ENCODE measurements at places on chromosomes 2 and 18. TPM values are rescaled to one million over a fixed set of nuclear protein-coding genes. Genes with fewer than 3 reads are reported as not detected.

DNA sequence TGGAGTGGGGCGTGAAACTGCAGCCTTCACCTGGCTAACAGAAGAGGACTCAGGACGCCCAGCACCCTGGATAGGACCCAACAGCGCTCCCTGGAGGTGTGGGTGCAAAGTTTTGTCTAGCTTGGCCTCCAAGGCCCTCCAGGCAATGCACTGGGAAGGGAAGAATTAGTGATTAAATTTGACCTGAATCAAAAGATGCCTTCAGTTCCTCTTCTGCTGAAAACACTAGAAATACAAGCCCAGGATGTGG, 779 bp upstream of the TRIB2 start:
- DNase-seq: peak; percentile 70

- DNase-seq: no peak
These were observed 74.6 kb downstream of the AGAP1 start for GRCh38 chr2:235568431-235568830.

GRCh38 chr2:11907190-11907589, 160.8 kb downstream of the LPIN1 start:
- no peak for DNase-seq

DNA sequence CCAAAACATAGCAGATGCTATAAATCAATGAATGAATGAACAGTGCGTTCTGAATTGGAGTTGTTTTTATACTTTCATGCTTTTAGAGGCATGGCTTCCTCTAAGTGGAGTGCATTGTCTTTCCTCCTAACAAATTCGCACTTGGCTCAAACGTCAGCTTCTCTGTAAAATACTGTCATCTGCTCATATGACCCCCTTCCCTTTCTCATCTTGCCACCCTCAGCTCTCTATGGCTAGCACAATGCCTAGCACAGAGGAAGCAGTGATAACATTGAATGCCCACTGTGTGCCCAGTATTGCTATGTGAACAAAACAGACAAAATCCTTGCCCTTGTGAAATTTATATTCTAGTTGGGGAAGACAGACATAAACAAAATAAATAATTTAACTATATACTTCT, 258.8 kb downstream of the MREG start:
- no peak for DNase-seq

The LRRC30 gene
- not detected for total RNA-seq

DNA sequence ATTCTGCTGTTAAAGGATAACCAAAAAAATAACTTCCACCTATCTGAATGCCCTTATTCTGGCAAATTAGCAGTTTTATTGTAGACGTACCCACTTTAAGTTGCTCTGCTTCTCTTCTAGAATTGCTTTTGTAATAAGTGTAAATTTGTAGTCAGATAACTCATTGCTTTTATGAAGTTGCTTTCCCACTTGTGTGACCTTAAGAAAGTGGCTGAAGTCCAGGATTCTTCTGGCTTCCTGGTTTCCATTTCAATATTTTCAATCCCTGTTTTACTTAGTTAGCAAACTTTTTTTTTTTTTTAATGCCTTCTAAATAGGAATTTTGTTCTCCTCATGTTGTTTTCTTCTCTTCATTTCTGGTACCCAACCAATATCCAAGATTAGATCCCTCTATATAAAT, 59.8 kb downstream of the GLS start:
- DNase-seq: no peak

DNA sequence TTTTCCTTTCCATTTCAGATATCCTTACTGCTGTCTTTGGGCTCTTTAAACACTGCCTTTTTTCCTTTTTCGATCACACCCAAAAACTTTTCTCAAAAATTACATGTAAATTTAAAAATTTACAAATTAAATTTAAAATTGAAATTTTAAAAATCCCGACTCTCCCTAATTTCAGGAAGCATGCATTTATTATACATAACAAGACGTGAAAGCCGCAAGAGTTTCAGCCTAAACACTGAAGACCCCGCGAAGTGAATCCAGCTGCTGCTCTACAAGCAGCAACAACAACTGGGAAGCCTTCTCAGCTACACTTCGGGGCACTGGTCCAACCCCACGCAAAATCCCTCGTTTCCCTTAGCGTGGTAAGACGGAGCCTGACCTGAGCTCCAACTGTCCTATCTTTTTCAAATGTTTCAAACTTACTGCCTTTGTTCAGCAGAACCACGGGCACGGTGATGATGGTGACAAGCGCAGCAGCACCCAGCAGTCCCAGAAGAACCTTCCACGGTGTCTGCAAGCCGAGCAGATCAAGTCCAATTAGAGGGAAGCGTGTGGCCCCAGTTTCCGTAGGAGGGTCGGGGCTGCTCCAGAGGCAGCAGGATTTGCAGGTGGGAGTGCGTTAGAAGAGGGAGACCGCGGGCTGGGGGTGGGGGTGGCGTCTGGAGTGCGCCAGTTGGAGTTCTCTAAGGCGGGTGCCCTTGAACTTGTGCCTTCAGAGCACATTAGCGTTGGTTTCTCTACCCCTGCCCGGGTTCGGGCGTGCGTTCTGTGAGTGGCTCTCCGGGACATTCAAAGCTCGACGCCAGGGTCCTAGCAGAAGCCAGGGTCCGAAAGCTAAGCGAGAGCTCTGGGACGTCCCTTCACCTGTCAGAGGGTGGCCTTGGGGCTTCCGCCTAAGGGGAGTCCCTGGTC, 783 bp downstream of the DPP4 start:
- DNase-seq: no peak

DNA sequence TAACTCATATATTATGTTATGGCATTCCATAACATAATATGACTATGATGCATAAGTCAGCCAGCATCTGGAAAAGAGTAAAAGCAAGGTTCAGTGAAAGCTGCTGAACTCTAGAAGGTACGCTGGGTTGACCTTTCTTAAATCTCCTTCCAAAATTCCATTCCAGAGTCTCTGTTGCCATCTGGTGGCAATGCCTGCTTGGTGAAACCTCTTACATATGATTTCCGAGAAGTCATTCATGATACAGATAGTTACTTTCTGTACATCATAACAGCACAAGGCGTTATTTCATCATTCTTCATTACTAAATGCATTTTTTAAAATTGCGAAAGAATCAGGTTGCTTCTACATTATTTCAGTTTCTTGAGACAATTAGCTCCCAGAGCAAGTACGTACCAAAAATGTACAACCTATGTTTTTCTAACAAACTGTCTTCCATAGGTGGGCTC, 7.0 kb upstream of the EPG5 start:
- DNase-seq: peak; percentile 25
